ENCODE measurements at places on chromosomes 5 and 9.

DNA sequence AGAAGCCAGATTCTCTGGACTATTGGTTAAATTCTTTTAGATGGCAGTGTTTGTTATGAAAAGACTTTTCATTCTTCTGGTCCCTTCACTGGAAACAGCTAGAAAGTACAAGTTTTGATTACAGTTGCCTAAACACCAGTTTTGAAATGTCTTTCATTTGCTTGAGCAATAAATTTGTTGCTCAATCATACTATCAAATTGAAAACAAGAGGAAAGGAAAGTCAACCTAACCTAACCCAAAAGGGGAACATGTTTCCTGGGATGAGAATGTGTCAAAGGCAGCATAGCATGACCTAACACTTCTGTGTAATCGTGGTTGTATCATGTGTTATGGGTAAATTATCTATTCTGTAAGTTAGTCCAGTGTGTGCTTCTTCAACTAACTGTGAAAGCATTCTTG is 213.2 kb downstream of the TMC1 start:
- DNase-seq = no peak

GRCh38 chr9:136949239-136949816 is 2.7 kb upstream of the LCN12 start:
- no peak for DNase-seq

DNA sequence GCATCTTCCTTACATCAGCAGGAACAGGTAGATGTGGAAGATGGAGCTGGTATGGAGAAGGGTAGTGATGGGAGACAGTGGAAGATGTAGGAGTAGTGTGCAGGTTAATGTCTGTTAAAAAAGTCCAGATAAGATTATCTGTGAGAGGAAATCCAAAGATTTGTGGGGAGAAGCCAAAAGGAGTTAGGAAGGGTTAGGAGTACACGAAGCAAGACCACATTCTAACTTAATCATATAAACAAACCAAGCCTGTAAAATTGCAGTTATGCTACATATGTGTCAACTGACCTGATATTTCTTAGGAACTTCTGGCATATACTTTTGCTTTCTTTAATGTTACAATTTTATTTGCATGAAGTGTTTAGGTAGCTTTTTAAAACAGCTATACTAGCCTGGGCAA is 142.1 kb upstream of the DMRT1 start:
- DNase-seq = no peak

DNA sequence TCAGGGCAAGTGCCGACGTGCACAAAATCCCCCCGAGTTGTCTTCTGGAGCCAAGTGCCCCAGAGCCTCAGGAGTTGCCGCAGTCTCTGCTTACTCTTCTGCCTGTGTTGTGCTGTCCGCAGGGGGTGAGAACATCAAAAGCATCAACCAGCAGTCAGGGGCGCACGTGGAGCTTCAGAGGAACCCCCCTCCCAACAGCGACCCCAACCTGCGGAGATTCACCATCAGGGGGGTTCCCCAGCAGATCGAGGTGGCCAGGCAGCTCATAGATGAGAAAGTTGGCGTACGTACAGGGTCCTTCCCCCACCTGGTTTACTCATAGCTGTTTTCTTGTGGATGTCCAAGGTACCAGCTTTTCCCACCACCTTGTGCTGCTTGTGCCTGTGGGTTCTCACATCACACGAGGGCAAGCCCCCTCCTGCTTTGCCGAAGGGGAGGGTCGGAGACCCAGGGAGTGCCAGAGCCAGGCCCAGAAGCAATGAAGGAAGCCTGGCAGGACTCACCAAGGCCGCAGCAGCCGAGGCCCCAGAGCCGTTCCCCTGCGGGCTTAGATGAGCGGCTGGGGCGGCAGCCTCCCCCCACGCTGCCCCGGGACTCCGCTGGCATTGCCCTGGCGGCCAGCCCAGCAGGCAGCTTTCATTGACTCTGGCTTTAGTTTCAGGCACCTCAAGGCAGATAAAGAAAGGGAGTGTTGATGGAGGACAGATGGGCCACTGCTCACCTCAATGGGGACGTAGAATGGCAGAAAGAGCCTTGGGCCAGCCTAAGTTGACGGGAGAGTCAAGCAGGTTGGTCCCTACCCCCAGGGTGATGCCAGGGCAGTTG is 33.7 kb upstream of the PRDM12 start:
- DNase-seq = no peak

GRCh38 chr9:89901920-89902319 is 297.1 kb downstream of the GADD45G start:
- DNase-seq = no peak

DNA sequence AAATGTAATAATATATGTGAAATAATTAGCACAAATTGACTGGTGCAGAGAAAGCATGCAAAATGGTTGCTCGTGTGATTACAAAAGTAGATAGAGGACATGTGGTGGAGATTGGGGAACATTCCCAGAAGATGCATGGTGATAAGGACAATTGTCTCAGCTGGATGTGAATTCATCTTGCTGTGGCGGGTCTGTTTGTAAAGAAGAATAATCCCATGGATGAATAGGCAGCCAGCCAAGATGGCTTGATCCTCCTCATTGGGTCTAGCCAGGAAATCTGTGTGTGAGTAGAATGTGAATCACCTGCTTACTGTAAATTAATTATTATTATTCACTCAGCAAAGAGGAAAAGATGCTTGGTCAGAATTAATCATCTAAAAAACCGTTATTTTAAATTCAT is 12.6 kb upstream of the DPYSL3 start:
- no peak for DNase-seq

- peak; percentile 93 for DNase-seq
Measured at GRCh38 chr9:94867281-94867841, 140.9 kb downstream of the AOPEP start.

- DNase-seq = no peak
Measured at GRCh38 chr5:157088342-157088990, 20.4 kb downstream of the HAVCR2 start.

GRCh38 chr5:132823481-132824050 is 6.9 kb downstream of the SHROOM1 start:
- DNase-seq = no peak

- no peak for DNase-seq
Measured at GRCh38 chr5:180873615-180874520, 12.8 kb upstream of the ZFP62 start.

DNA sequence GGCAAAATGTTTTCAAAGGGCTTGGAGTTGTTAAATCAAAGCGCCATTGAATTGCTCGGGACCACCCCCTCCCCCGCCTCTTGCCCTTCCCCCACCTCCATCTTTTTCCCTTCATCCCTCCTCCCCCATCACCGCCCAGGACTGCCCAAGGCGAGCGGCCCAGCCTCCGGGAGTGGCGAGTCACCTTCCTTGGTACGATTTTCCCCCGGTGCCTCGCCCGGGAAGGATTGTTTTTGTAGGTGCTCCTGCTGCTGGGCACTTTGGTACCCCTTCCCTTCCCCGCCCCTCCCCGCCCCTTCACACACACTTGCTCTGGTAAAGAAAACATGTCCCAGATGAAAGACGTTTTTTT is 61.2 kb downstream of the TMEM174 start:
- DNase-seq = no peak

- no peak for DNase-seq
Measured at GRCh38 chr5:72501488-72501887, 5.7 kb downstream of the ZNF366 start.

- no peak for DNase-seq
Measured at GRCh38 chr5:35038891-35039290, 8.9 kb downstream of the AGXT2 start.

DNA sequence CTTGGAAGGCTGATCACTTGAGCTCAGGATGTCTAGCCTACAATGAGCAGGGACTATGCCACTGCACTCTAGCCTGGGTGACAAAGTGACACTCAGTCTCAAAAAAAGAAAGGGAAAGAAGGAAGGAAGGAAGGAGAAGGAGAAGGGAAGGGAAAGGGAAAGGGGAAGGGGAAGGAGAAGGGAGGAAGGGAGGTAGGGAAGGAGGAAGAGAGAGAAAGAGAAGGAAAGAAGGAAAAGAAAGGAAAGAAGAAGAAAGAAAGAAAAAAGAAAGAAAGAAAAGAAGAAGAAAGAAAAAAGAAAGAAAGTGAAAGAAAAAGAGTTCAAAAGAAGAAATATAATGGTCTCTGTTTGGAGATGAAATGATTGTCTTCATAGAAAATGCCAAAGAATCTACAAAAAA is 10.8 kb upstream of the CSF1R start:
- DNase-seq = no peak

DNA sequence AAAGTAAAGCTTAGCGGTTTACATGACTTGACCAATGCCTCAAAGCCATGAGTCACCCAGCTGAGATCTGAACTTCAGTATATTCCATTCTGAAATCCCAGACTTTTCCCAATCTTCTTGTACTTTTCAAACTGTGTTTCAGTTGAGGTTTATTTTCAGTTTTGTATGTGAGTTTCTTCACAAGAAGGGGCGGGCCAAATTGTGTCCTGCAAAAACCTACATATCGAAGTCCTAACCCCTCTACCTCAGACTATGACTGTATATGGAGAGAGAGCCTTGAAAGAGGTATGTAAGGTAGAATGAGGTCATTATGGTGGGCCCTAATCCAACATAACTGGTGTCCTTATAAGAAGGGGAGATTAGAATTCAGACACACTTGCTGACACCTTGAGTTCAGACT is 666 bp upstream of the TLR4 start:
- no peak for DNase-seq

DNA sequence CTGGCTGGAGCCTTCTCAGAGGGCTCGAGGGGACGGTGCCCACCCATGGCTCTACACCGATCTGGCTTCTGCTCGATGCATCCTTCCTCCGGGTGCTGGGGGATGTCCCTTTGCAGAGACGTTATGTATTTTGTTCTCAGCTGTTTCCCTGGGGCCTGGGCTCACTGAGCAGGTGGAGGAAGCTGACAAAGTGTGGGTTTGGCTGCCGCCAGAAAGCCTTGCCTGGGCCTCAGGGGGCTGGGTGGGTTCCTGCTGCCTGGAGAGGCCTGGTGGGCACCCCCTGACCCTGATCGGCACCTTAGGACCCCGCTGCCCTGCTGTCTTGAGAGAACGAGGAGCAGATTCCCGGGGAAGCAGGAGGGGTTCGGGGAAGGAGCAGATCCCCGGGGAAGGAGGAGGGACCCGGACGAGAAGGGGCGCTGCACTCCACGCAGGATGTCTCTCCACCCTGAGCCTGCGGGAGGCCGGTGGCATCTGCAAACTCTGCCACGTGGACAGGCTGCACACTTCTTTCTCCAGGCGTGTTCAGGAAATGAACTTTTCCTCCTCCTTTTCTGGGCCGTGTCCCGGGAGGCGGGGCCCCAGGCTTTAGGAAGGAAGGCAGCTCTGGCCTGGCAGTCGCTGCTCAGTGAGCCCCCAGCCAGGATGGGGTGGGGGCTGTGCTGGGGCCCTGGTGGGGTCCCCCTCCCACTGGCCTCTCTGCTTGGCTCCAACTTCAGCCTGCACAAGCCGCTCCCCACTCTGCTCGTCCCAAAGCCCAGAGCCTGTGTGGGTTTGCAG is 148.9 kb downstream of the RXRA start:
- DNase-seq = peak; percentile 64

DNA sequence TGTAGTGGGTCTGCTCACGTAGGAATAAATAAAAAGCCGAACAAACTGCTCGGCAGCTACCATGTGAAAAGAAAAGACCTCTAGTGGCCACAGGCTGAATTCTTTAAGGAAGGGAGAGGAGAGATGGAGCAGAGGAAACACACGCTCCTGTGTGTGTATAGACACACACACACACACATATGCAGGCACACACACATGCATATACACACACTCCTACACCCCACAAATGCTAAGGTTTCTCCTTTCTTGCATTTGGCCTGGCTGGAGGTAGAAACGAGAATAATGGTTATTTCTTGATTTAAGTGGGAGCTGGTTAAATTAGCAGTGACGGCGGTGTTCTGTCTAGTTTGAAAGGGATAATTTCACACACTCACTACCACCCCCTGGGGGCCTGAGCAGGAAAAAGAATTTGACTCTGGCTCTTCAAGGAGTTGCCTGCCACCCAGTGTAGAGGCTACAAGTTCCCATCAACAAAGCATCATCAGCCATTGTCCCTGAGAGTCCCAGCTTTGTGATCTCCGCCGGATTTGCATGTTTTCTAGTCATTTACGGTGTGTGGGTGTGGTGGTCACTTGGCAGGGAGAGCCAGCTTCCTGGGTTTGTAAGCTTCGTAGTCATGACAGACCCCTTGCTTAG is at the start of gene INSYN2B:
Gene INSYN2B, minus strand, starts transcription at position 78 of the 636 bp plus-strand sequence. CDS start 96,597 bp downstream, outside the sequence.
- peak; percentile 68 for DNase-seq

DNA sequence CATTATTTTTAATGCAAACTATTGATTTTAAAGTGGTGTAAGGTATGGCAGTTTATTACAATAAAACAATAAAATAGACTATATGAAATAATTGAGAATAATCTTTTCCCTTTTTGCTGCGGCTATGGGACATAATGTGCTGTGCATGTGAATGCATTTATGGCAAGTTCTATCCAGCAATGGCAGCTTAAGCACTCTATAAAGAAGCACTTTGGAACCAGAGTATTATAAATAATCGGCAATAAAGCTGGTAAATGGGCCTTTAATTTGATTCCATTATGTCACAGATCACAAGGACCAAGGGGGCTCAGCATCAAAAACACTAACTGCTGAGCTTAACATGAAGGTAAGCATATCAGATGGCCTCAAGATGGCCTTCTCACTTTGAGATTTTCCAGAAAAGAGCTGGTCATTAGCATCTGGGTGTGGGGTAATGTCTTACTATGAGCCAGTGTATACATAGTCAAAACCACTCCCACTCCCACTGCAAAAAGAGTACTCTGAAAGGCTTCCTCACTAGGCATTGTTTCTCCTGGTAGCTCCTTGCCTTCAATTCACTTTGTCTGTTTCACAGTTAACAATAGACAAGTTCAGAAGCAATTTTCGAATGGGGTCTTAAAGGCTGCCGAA is 97.1 kb upstream of the ASTN2 start:
- DNase-seq = no peak

DNA sequence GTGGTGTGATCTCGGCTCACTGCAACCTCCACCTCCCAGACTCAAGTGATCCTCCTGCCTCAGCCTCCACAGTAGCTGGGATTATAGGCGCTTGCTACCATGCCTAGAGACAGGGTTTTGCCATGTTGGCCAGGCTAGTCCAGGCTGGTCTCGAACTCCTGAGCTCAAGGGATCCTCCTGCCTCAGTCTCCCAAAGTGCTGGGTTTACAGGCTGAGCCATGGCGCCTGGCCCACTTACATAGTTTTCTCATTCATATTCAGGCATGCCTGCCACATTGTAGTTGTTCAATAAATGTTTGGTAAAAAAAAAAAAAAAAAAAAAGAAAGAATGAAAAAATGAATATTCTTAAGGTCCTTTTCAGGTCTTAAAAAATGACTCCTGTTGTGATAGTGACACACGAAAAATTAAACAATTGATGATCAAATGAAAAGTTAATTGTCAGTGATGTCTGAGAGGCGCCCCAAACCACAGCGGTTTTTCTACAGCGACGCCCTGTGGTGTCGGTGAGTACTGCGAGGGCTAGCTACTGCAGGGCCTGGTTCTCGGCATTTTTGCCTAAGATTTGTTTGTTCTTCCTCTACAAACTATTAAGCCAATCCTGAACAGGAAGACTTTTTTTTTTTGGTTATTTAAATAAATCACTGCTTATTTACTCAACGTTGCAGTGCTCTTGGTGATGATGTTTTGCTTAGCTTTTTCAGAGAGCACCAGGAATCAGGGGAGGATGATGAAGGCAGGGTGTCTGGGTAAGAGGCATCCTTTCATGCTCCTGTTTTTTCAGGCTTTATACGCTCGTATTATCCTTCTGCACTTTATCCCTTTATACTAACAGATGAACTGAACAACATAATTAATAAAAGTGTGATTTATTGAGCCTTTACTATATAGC is 67.0 kb upstream of the DPYSL3 start:
- DNase-seq = no peak

All from dermis microvascular lymphatic vessel endothelial cell (primary cell).